ENCODE measurements at places on chromosomes 13 and 19. TPM values are rescaled to one million over a fixed set of nuclear protein-coding genes. Genes with fewer than 3 reads are reported as not detected.

Gene HNRNPUL1
- total RNA-seq = 259 TPM

Gene ZNF471
- total RNA-seq = 2.6 TPM

Gene ETV2
- 1,894 TPM for total RNA-seq

GRCh38 chr13:72970956-72971355, 87.8 kb upstream of the KLF5 start:
- no peak for DNase-seq

GRCh38 chr19:45505151-45505995, 1.9 kb upstream of the VASP start:
- no peak for DNase-seq

Gene FSD1
- total RNA-seq = 19.0 TPM

GRCh38 chr19:34314437-34315313, 50.3 kb upstream of the GPI start:
- no peak for DNase-seq

Gene KLF5
- 2.4 TPM for total RNA-seq

- DNase-seq = peak; percentile 38
Observed at GRCh38 chr19:38319421-38320258, at the start of gene KCNK6. Gene KCNK6, plus strand, starts transcription at chr19:38319845. Its CDS starts 106 bp downstream, at chr19:38319951.

DNA sequence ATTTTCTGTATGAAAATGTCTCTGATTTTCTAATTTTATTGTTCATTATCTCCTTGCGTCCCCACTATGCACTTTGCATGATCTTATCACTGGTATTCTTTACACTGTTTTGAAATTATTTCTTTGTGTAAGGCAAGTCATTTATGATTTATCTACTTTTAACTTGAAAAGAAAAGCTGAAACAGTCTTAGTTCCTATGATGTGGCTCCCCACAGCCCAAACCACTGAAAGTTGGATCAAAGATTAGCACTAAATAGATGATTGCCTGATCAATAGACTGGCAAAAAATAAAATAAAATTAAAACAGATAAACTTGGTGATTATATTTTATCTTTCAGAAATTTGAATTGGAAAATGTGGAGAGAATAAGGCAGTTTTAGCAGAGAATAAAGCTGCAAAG, 1101.9 kb downstream of the PCDH9 start:
- DNase-seq = no peak

Gene SIN3B
- 84.8 TPM for total RNA-seq

- DNase-seq = no peak
Observed at GRCh38 chr13:30675717-30676116, 58.0 kb downstream of the USPL1 start.
